DMS 273 treated with DMSO at 0.1 percent for 48 hours (cell line): ENCODE measurements at places on chromosomes 11 and 22.

- no peak for DNase-seq
Observed at GRCh38 chr11:105137286-105137685, 2.3 kb downstream of the CARD18 start.

- DNase-seq = no peak
Observed at GRCh38 chr11:47595029-47595428, 818 bp upstream of the C1QTNF4 start.

GRCh38 chr22:46113110-46113909 is 37.0 kb upstream of the PPARA start:
- DNase-seq = no peak

DNA sequence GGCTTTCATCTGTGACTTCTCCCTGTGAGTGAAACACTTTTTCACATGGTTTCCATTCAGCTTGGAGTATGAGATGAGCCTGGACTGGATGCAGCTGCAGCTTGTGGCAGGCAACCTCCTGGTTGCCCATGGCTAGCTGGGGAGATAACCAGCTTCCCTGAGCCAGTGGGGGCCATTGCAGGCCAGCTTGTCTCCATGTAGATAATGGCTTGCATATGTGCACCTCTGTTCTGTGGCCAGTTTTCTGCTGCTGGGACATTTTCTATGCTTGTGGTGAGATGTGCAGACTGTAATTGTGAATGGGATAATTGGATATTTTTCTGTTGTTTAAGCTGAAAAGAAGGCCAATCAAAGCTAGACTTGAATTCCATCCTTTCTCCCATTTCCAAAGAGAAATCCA is 38.5 kb downstream of the INSC start:
- DNase-seq = no peak

- DNase-seq = no peak
Observed at GRCh38 chr22:23579870-23580575, at the start of gene IGLL1. IGLL1 (minus strand) TSS chr22:23580290; CDS start chr22:23580190, 100 bp downstream.

- no peak for DNase-seq
Observed at GRCh38 chr11:57248780-57249383, 11.8 kb upstream of the APLNR start.

GRCh38 chr11:132620423-132620822 is 911.9 kb downstream of the OPCML start:
- DNase-seq = no peak

- DNase-seq = no peak
Observed at GRCh38 chr11:1819074-1819473, 15.7 kb upstream of the SYT8 start.

DNA sequence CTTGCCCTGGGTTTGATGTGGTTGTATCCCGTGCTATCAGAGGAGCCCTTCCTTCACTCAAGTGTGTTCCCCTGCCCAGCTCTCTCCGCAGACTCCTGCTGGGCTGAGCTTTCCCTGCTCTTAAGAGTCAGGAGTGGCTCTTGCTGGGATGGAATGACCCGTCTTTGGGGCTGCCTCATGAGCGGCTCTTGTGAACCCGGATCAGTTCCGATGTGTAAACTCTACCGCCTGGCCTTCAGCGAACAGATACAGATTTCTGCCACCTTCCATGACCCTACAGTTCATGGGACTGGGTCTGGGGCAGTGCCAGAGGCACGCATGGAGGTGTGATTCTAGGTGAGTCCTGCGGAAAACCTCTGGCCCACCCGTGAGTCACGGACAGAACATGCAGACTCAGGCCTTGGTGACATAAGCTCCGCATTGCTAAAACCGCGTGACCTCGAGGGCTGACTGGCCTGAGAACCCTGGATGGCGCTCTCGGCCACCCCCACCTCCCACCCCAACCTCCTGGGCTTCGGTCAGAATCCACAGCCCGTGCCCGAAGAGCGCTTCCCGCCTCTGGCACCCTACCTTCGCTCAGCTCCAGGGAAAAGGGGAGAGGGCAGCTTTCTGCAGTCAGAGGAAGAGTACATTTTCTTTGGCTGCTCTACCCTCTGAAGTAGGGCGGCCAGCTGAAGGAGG is 1.3 kb upstream of the ZBTB16 start:
- no peak for DNase-seq

GRCh38 chr11:70524096-70524922 is 126.0 kb downstream of the CTTN start:
- no peak for DNase-seq
